Stimulated activated CD8-positive, alpha-beta memory T cell treated with anti-CD3 and anti-CD28 coated beads, Interleukin-15, amount 100 ng/mL, for 24 hours (primary cell): ENCODE measurements at places on chromosomes 12 and 14.

DNA sequence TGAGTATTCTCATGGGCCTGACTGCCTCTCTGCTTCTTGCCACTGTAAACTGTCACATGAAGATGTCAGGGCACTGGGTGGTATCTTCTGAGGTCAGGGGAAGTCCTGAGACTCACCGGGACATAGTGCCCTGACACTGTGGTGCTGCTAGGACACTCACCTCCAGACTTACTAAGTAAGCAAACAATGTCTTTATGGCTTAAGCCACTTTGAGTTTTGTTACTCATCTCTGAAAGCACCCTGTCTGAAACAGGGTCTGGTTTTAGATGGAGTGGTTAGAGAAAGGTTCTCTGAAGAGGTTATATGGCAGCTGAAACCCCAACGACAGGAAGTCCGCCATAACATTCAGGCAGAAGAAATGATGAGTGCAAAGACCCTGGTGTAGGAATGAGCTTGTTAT is 22.7 kb downstream of the GPR19 start:
- DNase-seq = no peak

- no peak for DNase-seq
Observed at GRCh38 chr14:82328442-82328841, 794.8 kb upstream of the SEL1L start.

DNA sequence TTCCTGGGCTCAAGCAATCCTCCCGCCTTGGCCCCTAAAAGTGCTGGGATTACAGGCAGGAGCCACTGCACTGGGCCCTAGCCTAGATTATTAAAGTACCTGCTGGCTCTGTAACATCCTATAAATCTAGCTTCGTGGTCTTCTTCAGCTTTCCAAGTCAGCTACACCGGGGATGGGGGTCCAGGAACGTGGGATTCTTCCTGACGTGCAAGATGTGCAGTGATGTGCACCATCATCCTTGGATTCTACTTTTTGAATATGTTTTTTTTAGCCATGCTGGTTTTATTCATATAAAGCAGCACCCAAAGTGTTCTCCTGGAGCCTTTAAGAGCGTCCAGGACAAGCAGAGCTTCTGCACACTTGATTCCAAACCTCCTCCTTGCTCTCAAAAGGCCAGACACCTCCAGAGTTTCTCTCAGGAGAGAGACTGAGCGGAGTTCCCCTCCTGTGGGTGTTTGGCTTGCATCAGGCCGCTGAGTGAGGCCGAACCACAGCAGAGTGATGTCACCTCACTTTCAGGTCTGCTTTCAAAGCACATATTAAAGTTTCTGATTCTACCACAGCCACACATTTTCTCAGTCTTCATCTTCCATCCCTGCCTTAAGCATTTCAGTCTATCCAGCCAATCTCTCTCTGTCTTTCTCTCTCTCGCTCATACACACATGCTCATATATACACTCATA is 33.4 kb downstream of the VCPKMT start:
- DNase-seq = no peak

DNA sequence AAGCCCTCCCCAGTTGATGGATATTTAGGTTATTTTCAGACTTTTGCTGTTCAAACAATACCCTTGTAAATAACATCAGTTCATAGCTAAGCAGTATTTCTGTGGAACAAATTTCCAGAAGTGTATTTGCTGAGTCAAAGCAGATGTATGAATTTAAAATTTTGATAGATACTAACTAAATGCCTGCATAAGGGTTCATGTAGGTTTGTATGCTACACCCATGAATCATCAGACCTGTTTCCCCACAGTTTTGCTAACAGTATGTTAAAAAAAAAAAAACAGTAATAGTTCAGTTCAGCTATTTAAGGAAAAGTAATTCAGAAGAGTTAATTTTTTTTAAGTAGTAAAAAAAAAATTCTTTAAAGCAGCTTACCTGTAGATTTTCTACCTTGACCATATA is 236.1 kb upstream of the DIO2 start:
- DNase-seq = no peak

GRCh38 chr14:35971965-35972630 is 146.0 kb downstream of the BRMS1L start:
- no peak for DNase-seq

GRCh38 chr12:57169969-57170368 is 22.6 kb upstream of the LRP1-AS start:
- DNase-seq = no peak
